ENCODE measurements at places on chromosomes 11 and 22.

DNA sequence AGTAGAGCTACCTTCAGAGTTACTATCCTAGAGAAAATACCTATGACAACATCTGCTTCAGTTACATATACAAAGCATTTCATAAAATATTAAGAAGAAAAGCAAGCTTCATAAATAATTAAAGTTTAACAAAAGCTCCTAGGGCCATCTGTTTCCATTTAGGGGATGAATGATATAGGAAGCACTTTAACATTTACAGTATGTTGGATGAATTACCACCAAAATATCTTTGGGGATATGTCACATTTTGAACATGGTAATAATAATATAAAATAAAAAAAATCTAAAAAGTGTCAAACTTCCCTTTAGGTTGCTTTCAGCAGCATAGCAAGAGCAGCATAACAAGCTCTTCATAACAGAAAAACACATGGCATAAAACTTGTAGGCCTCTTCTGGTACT, 104.6 kb downstream of the ATG16L2 start:
- no peak for DNase-seq

GRCh38 chr22:36377022-36377631, 10.6 kb downstream of the MYH9 start:
- peak; percentile 43 for DNase-seq

DNA sequence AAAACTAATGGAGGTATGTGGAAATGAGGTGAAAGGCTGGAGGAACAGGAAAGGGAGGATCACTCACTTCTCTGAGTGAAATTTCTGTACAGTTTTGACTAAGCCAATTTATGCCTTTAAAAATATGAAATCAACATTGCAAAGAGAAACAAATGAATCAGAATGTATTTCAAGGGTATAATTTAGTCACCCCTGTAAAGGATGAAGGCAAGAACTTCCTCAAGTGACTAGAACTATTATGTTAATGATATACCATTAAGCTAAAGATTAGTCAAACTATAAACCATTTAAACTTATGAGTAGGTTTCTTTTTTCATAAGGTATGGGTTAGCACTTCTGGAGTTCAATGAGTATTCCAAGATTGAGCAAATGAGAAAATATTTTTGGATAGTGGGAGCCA, 184.5 kb upstream of the CHORDC1 start:
- no peak for DNase-seq

DNA sequence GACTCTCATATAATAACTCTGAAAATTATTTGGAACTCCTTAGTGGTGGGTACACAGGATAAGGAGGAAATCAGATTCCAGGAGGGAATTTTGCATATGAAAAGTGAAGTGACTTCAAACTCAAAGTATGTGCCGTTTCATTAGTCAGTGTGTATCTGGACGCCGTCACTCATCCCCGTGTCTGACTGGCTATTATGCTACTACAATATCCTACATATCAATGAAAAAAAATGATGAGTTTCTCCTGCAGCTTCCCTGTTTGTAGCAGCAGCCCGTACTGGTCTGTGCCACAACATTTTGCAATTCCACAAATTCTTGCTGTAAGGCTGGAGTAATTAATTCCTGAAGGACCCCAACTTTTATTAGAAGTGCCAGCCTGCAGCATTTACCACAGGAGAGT, 16.5 kb downstream of the WT1 start:
- no peak for DNase-seq

- no peak for DNase-seq
Measured at GRCh38 chr11:11988099-11988651, 20.3 kb downstream of the DKK3 start.

- no peak for DNase-seq
Measured at GRCh38 chr11:20909995-20910726, 240.8 kb downstream of the NELL1 start.
